ENCODE measurements at places on chromosomes 2 and 18.

- no peak for DNase-seq
Measured at GRCh38 chr18:13456736-13457271, 238.2 kb downstream of the LDLRAD4 start.

- peak; percentile 22 for DNase-seq
Measured at GRCh38 chr2:199197448-199197847, 260.3 kb downstream of the SATB2 start.

DNA sequence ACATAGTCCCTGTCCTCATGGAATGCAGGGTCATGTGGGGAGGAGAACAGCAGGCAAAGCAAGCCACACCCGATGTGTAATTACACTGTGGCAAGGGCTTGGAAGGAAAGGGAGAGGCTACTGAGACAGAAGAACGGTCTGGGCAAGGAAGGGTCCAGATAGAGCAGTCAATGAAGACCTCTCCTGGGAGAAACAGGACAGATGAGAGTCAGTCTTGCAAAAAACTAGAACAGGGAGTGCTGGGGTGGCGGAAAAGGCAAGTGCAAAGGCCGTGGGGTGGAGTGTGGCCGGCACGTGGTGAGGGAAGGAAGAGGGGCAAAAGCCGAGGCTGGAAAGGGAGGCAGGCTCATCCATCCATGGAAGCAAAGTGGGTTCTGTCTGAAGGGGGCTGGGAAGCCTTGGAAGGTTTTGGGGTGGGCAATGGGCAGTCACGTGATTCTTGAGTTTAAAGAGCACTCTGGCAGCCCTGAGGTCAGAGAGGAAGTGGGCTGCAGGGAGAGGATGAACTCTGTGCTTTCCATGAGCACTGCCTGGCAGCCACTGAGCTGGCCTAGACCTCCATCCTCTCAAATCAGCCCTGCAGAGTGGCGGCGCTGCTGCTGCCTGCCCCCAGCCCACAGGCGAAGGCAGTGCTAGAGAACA lies 182.2 kb downstream of the INHBB start:
- no peak for DNase-seq

- DNase-seq: no peak
Measured at GRCh38 chr2:150465703-150466569, 21.5 kb downstream of the RND3 start.

- DNase-seq: no peak
Measured at GRCh38 chr2:14654835-14655282, 22.3 kb downstream of the LRATD1 start.

- no peak for DNase-seq
Measured at GRCh38 chr2:119068154-119068725, 90.3 kb downstream of the C1QL2 start.

- no peak for DNase-seq
Measured at GRCh38 chr2:37856101-37856751, 68.9 kb upstream of the RMDN2 start.

GRCh38 chr2:62467100-62467474 lies 38.9 kb downstream of the TMEM17 start:
- no peak for DNase-seq

GRCh38 chr2:23420091-23420839 lies 35.3 kb downstream of the KLHL29 start:
- DNase-seq: no peak

DNA sequence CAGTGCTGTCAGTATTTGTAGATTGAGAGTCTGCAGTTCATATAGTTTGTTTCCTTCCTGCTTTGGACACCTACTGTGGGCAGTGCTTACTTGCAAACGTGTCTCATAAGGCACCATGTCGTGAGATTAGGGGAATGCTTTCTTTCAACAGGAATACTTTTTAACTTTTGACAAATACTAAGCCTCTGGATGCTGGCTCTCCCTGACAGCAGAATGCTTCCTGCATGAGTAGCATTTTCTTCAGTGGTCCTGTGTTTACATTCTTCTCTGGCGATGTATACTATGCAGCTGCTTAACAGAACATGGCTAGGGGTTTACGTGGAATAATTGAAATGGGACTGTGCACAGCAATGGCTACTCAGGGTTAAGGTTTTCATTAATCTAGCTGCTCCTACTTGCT lies 807.5 kb downstream of the MBD2 start:
- no peak for DNase-seq

All from mammary epithelial cell (primary cell).